ENCODE measurements at places on chromosomes 12 and 14. TPM values are rescaled to one million over a fixed set of nuclear protein-coding genes. Genes with fewer than 3 reads are reported as not detected.

AMIGO2 gene
- 33.6 TPM for total RNA-seq

AQP2 gene
- total RNA-seq, result not detected

AMHR2 gene
- total RNA-seq, result not detected

NOXRED1 gene
- not detected for total RNA-seq

SLC2A14 gene
- total RNA-seq, result 0.26 TPM

TMCC3 gene
- total RNA-seq, result 0.08 TPM

C14orf132 gene
- total RNA-seq, result 22.0 TPM

KRT73 gene
- total RNA-seq, result not detected

RFLNA gene
- total RNA-seq, result 0.08 TPM

KLHL33 gene
- not detected for total RNA-seq

CCDC184 gene
- 3.7 TPM for total RNA-seq

GPRC5D gene
- total RNA-seq, result not detected

MANSC4 gene
- total RNA-seq, result not detected

TMPRSS12 gene
- not detected for total RNA-seq

PELI2 gene
- 7.9 TPM for total RNA-seq

CCDC177 gene
- under 0.01 TPM for total RNA-seq

ACSS3 gene
- total RNA-seq, result 10.1 TPM

FAM186B gene
- 0.32 TPM for total RNA-seq

LUM gene
- 299 TPM for total RNA-seq

PLA2G1B gene
- total RNA-seq, result not detected

TAS2R31 gene
- 0.39 TPM for total RNA-seq

TRPV4 gene
- total RNA-seq, result 8.7 TPM

TAS2R46 gene
- total RNA-seq, result not detected

COQ10A gene
- 8.8 TPM for total RNA-seq

ART4 gene
- total RNA-seq, result not detected

TTC7B gene
- 26.4 TPM for total RNA-seq

ACOT6 gene
- not detected for total RNA-seq

GALNT6 gene
- 49.0 TPM for total RNA-seq

TCL1B gene
- not detected for total RNA-seq

ALDH1L2 gene
- total RNA-seq, result 35.3 TPM

KERA gene
- total RNA-seq, result not detected

BLOC1S1 gene
- 141 TPM for total RNA-seq

TBC1D30 gene
- 0.39 TPM for total RNA-seq

TMEM30B gene
- 0.16 TPM for total RNA-seq

MMP17 gene
- total RNA-seq, result 18.1 TPM

ADAMTS20 gene
- total RNA-seq, result 0.24 TPM

Data from epithelial cell of alveolus of lung (primary cell).